ENCODE measurements at places on chromosomes 7 and 10.

GRCh38 chr7:130154501-130155317 is 50.5 kb downstream of the TMEM209 start:
- no peak for DNase-seq

DNA sequence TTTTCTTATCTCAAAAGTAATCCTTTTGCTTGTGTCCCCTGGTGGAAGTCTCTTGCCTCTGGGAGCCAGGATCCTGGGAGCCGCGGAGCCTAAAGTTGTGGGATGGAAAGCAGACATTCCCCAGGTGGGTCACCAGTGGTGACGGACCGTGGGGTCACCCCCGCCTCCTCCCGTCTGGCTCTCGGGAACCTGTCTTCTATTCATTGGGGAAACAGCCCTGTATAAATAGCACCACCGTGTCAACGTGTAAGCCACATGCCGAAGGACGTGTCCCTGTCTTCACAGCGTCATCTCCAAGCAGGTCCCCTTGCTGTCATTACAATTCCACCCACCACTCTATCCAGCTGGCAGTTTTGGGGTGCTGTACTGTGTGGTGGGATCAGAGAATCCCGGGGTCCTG is 87.5 kb downstream of the ELFN1 start:
- no peak for DNase-seq

GRCh38 chr10:107649249-107649648 is 484.7 kb upstream of the SORCS1 start:
- no peak for DNase-seq

GRCh38 chr10:62096256-62096933 is 172.2 kb downstream of the RTKN2 start:
- DNase-seq: no peak

GRCh38 chr7:148011753-148012152 is 578.8 kb upstream of the C7orf33 start:
- no peak for DNase-seq

- no peak for DNase-seq
Observed at GRCh38 chr7:47827871-47828270, 120.4 kb downstream of the PKD1L1 start.

GRCh38 chr10:34758447-34758996 is 56.6 kb downstream of the PARD3 start:
- DNase-seq: peak; percentile 27

GRCh38 chr7:26500749-26501352 is 209.2 kb downstream of the SNX10 start:
- peak; percentile 71 for DNase-seq

GRCh38 chr10:54133203-54133602 is 667.8 kb downstream of the PCDH15 start:
- DNase-seq: no peak

GRCh38 chr10:118633786-118634185 is 38.3 kb upstream of the PRLHR start:
- DNase-seq: no peak

GRCh38 chr7:99312316-99313203 is 13.1 kb upstream of the ARPC1A start:
- peak; percentile 82 for DNase-seq

GRCh38 chr10:104032144-104032775 is 53.4 kb downstream of the COL17A1 start:
- peak; percentile 6 for DNase-seq

DNA sequence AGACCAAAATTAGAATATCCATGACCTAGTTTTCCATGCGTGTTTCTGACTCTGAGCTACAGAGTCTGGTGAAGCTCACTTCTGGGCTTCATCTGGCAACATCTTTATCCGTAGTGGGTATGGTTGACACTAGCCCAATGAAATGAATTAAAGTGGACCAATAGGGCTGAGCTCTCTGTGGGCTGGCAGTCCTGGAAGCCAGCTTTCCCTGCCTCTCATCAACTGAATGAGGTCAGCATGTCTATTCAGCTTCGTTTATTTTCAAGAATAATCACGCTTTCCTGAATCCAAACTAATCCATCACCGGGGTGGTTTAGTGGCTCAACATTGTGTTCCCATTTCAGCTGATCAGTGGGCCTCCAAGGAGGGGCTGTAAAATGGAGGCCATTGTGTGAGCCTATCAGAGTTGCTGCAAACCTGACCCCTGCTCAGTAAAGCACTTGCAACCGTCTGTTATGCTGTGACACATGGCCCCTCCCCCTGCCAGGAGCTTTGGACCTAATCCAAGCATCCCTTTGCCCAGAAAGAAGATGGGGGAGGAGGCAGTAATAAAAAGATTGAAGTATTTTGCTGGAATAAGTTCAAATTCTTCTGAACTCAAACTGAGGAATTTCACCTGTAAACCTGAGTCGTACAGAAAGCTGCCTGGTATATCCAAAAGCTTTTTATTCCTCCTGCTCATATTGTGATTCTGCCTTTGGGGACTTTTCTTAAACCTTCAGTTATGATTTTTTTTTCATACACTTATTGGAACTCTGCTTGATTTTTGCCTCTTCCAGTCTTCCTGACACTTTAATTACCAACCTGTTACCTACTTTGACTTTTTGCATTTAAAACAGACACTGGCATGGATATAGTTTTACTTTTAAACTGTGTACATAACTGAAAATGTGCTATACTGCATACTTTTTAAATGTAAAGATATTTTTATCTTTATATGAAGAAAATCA is 35.5 kb downstream of the CAV1 start:
- no peak for DNase-seq

DNA sequence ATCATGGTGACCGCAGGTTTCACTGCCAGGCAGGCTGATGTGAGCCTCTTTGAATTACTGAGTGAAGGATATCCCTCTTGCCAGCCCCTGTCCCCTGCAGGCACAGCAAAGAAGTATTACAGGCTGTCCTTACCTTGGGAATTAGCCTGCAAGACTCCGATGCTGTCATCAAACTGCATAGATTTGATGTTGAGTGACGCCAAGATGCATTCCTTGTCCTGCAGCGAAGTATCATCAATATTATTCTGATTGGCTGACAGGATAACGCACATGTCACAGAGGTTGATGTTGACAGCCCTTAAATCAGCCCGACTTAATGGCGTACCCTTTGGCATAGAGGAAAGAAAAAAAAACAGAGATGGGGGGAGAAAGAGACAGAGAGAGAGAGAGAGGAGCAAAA is 693.0 kb downstream of the KCNMA1 start:
- no peak for DNase-seq

DNA sequence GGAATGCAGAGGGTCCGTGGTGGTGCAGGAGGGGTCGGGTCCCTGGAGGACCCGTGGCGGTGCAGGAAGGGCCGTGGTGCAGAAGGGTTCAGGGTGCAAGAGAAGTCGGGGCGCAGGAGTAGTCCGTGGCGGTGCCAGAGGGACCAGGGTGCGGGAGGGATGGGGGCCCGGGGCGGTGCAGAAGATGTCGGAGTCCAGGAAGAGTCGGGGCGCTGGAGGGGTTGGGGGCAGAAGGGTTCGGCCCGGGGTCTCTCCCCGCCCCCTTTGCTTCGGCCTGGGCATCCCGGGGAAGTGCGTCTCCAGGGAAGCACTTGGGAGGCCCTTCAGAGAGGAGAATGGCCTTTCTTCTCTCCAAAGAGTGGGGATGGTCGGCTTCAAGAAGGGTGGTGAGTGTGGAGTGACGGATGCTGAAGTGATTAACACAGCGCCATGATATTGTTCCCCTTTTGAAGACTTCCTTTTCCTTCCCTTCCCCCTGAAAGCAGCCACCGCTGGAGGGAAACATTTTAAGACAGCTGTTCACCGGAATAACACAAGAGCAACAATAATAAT is 997 bp downstream of the WDR37 start:
- DNase-seq: peak; percentile 73

DNA sequence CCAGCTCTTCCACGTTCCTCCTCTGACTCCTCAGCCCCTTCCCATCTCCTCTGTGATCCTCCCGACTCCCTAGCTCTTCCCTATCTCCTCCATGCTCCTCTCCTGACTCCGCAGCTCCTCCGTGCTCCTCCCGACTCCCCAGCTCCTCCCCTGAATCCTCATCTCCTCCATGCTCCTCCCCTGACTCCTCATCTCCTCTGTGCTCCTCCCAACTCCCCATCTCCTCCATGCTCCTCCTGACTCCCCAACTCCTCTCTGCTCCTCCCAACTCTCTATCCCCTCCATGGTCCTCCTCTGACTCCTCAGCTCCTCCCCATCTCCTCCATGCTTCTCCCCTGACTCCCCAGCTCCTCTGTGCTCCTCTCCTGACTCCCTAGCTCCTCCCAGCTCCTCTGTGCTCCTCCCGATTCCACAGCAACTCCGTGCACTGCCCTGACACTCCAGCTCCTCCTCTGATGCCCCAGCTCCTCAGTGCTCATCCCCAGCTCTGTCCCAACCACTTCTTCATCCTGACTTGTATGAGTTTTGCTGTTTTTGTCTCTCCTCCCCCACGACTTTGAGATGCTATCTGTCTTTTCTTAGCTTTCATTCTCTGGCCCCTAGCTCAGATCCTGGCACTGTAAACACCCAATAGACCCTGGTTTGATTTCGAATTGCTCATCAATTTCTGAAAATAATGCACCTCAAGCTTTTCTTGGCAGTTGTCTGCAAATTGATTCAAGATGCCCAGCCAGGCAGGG is 38.3 kb downstream of the OAT start:
- no peak for DNase-seq

DNA sequence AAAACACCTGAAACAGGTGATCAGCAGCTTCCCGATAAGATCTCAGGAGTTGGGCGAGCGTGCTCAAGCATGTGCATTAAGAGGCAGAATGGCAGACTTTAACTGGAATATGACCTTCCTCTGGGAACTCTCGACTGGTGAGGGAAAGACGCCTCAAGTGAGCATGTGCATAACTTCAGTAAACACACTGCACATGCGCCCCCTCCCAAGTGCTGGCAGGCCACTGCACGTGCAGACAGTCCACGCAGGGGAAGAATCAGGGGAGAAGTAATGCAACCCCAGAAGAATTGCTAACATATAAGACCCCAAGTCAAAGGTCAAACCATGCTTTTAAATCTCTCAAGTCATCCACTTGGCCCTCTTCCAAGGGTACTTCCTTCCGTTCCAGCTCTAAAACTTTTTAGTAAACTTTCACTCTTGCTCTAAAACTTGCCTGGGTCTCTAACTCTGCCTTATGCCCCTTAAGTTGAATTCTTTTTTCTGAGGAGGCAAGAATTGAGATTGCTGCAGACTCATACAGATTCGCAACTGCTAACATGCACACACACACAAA is 541.0 kb downstream of the TNS3 start:
- DNase-seq: no peak

- peak; percentile 72 for DNase-seq
Observed at GRCh38 chr10:99532687-99533495, at the start of gene NKX2-3. Gene NKX2-3, plus strand, starts transcription at chr10:99532942. Its CDS starts 190 bp downstream, at chr10:99533132.

- DNase-seq: peak; percentile 71
Observed at GRCh38 chr10:52951824-52952223, 179.2 kb upstream of the MBL2 start.

DNA sequence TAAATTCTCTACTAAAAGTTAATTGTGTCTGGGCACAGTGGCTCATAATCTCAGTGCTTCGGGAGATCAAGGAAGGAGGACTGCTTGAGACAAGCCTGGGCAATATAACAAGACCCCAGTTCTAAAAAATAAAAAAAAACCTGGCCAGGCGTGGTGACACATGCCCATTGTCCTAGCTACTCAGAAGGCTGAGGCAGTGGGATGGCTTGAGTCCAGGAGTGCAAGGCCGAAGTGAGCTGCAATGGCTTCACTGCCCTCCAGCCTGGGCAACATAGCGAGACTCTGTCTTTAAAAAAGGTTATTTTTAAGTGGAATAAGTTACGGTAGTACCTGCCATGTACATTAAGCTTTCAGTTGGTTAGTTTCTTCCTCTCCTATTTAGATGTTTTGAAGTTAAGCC is 28.9 kb downstream of the CDK14 start:
- no peak for DNase-seq

GRCh38 chr7:106452031-106452851 is 167.5 kb upstream of the NAMPT start:
- no peak for DNase-seq

- peak; percentile 87 for DNase-seq
Observed at GRCh38 chr7:149872419-149873073, 1.2 kb upstream of the ATP6V0E2 start.

DNA sequence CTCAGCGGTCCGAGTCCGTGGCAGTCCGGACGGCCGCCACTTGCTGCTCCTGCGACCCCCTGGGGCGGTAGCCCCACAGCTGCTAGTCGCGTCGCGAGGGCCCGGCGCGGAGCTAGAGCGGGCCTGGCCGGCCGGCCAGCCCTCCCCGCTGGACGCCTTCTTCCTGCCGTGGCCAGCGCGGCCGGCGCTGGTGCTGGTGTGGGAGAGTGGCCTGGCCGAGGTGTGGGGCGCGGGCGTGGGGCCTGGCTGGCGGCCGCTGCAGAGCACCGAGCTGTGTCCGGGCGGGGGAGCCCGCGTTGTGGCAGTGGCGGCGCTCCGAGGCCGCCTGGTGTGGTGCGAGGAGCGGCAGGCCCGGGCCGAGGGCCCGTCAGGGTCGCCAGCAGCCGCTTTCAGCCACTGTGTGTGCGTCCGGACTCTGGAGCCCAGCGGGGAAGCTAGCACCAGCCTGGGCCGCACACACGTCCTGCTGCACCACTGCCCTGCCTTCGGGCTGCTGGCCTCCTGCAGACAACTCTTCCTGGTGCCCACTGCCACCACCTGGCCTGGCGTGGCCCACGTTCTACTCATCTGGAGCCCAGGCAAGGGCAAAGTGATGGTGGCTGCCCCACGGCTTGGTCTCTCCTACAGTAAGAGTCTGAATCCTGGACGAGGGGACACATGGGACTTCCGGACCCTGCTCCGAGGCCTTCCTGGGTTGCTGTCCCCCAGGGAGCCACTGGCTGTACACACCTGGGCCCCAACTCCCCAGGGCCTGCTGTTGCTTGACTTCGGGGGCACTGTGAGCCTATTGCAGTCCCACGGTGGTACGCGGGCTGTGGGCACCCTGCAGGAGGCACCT is 631 bp downstream of the HPS6 start:
- peak; percentile 7 for DNase-seq

DNA sequence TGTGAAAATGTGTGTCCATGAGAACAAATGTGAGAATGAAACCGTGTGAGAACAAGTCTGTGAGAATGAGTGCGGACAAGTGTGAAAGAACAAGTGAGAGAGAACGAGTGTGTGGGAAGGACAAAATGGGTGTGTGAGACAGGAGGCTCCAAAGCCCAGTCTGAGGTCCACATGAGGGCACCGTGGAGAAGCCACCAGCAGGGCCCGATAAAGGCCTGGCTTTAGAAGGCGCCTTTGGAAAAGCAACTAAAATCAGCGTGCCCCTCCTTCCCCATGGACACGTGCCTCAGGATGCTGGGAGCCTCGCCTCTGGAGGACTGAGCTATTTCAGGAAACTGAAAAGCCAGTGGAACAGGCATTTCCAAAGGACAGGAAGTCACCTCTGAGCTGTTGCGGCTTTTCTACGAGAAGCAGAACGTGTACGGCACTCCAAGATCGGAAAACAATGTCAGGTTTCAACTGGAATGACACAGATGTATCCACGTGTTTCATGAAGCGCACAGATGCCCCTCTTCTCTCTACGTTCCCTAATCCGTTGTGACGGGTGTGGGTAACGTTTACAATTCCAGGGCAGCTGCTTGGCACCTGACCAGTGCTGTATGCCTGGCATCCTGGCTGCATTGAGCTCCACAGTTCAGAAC is 46.4 kb downstream of the ESYT2 start:
- peak; percentile 18 for DNase-seq

DNA sequence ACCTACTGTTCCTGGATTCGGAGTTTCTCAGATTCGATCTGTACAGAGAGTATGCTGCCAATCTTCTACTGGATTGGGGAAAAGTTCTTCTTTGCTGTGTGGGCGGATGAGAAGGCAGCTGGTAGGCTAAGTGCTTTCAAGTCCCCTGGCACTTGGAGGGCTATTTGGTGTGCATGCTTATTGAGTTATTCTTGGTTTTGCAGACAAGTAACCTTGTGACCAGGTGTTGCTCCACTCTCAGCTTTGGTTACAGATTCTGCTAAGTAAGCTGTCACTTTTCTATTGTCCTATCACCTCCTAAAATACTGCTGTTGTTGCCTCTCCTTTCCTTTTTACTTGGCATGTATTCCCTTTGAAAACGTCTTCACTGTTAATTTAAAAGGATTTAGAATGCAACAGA is 1375.1 kb upstream of the LRRTM3 start:
- no peak for DNase-seq

Measured in inflammatory macrophage (primary cell).